ENCODE measurements at places on chromosomes 3 and 15.

GRCh38 chr3:7713724-7714123, 787.9 kb upstream of the LMCD1 start:
- DNase-seq = no peak
- H3K4me1 ChIP-seq = no peaks in the 10 kb centered on the region
- no peaks in the 10 kb centered on the region for H3K36me3 ChIP-seq
- H3K27me3 ChIP-seq = no peaks in the 10 kb centered on the region
- H3K27ac ChIP-seq = no peak overlapping the region
- no peak overlapping the region for H3K4me3 ChIP-seq

DNA sequence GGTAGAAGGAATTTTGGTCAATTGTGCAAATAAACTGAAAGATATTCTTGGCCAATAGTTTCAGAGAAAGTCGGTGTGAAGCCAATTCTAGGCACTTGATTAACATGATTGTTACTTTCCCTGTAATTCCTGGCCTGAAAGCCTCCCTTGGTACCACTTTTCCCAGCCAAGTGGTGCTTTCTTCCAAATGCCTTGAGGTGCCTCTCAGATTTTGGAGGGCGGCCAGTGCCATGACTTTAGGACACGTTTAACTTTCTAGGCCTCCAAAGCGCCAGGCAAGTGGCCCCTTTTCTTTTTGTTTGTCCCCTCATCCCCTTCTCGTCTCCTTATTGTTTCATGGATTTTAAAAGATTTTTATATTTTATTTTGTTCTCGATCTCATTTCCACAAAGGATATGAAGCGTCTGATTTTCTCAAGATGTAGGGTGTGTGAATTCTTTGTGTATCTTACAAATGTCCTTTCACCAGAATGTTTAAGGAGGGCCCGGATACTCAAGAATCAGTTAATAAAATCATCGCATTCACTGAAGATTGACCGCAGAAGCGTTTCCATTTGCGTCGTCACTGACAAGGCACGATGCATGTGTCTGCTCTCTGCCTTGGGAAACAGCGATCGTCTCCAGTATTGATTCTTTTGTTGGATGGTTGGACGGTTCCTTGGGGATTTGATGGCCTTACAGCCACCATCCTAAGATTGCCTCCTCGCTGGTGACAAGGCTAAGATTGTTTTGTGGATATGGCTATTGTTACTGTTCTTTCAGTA, 87.8 kb downstream of the ASB7 start:
- peaks cover 5% of the 10 kb centered on the region for H3K27me3 ChIP-seq
- DNase-seq = no peak
- H3K36me3 ChIP-seq = no peaks in the 10 kb centered on the region
- no peaks in the 10 kb centered on the region for H3K4me1 ChIP-seq
- H3K4me3 ChIP-seq = no peak overlapping the region

GRCh38 chr15:60602323-60602722, 123.4 kb upstream of the ICE2 start:
- no peaks in the 10 kb centered on the region for H3K36me3 ChIP-seq
- H3K27me3 ChIP-seq = no peaks in the 10 kb centered on the region
- H3K4me3 ChIP-seq = no peak overlapping the region
- no peaks in the 10 kb centered on the region for H3K4me1 ChIP-seq
- no peak overlapping the region for H3K27ac ChIP-seq

GRCh38 chr3:141348837-141349236, 19.5 kb upstream of the ZBTB38 start:
- no peaks in the 10 kb centered on the region for H3K4me1 ChIP-seq
- H3K27ac ChIP-seq = no peak overlapping the region
- H3K4me3 ChIP-seq = no peak overlapping the region
- no peaks in the 10 kb centered on the region for H3K36me3 ChIP-seq
- no peaks in the 10 kb centered on the region for H3K27me3 ChIP-seq
- DNase-seq = no peak
